Activated naive CD4-positive, alpha-beta T cell (primary cell): ENCODE measurements at places on chromosomes 12 and 14.

DNA sequence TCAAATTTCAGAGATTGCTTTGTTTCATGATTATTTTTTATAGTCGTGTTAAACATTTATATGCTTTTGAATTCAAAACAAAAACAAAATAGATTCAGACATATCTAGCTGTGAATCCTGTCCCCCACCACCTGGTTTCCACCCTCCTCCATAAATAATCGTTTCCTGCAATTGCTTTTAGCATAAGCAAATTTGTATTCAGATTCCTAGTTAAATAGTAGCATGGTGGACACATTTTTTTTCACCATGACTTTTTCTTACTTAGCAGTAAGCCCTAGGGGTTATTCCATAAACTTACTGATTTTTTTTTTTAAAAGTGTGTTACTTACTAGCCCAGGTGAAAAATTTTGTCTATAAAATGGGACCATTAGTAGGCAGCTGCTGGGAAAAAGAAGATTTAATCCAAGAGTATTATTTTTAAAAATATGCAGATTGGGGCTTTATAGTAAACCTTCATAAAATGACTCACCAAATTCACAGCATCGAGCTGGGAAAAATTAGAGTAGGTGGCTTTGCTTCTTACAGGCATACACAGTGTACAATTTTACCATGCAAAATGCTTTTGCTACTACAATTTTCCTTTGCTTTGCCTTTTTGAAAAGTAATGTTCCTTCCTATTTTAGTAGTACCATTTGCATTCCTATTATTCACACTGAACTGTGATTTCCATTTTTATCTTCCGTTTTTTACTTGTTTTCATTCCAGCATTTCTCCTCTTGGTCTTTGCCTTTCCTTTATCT lies 117.8 kb downstream of the BTG1 start:
- DNase-seq: no peak

DNA sequence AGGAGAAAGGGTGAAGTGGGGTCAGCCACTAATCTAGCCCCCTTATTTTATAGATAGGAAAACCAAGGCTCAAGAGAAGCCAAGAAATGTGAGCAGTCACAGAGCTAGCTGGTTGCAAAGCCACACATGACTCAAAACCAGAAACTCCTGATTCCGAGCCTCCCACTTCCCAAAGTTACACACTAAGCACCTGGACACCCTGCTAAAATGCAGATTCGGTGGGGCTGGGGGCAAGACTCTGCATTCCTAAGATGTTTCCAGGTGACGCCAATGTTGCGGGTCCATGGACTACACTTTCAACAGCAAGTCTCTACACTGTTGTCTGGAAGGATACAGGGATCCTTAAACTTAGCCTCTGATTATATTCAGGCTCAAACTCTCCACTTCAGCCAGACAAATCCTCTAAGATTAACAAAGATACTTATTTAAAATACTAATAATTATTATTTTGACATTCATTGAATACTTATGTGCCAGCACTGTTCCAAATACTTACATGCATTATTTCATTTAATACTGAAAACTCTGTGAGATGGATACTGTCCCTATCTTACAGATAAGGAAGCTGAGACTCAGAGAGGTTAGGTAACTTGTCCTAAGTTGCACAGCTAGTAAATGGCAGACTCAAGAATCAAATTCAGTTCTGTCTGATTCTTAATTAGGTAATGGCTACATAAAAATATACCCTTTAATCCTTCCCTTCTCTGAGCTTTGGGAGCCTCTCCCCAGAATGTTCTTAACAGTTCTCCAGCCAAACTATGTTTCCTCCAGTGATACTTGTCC lies 81.4 kb downstream of the CRACR2A start:
- DNase-seq: no peak

GRCh38 chr12:119158402-119158801 lies 20.3 kb upstream of the HSPB8 start:
- DNase-seq: no peak

GRCh38 chr14:55136885-55137786 lies 8.1 kb downstream of the LGALS3 start:
- no peak for DNase-seq

- no peak for DNase-seq
These were observed 447.0 kb downstream of the DIO2 start for GRCh38 chr14:79764323-79764722.

GRCh38 chr14:55873169-55873568 lies 245.0 kb upstream of the PELI2 start:
- no peak for DNase-seq

- DNase-seq: no peak
These were observed 14.8 kb downstream of the EMP1 start for GRCh38 chr12:13211191-13211858.

- DNase-seq: no peak
These were observed 45.3 kb upstream of the NAA30 start for GRCh38 chr14:57345106-57345505.

GRCh38 chr14:88168498-88169165 lies 154.4 kb downstream of the KCNK10 start:
- DNase-seq: peak; percentile 3

- DNase-seq: no peak
These were observed 22.2 kb upstream of the TESC start for GRCh38 chr12:117121441-117121840.

DNA sequence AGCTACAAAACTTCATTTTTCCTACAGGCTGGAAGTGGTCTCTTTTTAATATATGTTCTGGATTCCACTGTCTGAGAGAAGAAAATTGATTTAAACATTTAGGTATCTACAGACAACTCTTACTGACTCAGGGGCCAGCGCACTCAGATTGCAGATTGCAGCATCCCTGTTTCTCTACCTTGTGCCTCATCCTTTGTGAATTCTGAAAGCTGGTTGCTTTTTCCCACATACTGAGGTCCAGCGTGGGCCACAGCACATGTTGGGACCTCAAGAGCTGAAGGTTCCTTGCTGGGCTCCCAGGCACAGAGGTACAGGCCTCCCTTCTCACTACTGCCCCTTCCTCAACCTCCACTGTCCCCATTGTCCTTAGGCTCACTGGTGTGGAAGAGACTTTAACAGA lies 101.7 kb upstream of the CCDC175 start:
- DNase-seq: no peak
